ENCODE measurements at places on chromosomes 5 and 9.

DNA sequence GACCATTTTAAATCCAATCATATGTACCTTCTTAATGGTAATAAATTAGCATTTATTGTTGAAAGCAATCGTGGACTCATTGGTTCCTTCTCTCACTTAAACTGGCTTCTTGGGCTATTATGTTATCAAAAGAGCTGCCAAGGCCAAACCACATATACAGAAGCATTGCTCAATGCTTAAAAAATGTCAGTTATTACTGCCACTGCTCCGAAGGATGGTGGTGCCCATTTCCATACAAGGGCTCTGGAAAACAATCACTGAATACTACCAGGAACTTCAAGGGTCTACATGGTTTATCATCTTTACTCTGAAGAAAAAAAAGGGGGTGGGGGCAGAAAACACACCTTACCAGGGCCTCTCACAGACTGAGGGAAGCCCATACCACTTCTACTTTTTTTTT is 104.3 kb downstream of the GNAQ start:
- DNase-seq, result no peak

- no peak for DNase-seq
Measured at GRCh38 chr5:125310749-125311148, 564.3 kb upstream of the ZNF608 start.

- no peak for DNase-seq
Measured at GRCh38 chr9:118527261-118527660, 823.1 kb downstream of the TLR4 start.

DNA sequence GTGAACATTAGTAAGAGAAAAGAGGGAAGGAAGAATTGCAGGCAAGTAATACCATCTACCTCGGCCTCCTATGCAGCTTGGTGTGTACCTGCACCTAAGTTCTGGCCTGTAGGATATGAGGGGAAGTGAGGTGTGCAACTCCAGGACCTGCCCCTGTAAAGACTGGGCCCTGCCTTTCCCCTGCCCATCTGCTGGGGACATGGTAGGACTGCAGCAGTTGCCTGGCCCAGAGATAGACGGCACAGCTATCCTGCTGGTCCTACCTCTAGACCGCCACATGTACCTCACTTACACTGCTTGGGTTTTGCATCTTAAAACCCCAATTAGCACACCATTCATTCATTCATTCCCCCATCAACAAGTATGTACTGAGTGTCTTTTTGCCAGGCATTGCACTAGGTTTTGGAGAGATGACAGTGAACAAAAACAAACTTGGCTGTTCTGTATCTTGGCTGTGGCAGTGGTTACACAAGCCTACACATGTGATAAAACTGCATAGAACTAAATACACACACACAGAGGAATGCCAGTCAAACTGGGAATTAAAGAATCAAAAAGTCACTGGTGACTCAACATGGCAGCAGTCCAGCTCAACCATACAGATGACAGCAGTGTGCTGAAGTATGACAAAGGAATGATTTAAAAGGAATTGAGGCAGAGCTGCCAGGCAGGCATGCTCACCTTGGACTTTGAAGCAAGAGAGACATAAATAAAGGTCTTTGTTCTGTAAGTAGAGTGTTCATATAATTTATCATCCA is 23.3 kb upstream of the MGAT1 start:
- no peak for DNase-seq

GRCh38 chr9:106228861-106229260 is 534.5 kb downstream of the TMEM38B start:
- DNase-seq, result no peak

- DNase-seq, result no peak
Measured at GRCh38 chr9:71249729-71250317, 128.4 kb upstream of the TRPM3 start.

DNA sequence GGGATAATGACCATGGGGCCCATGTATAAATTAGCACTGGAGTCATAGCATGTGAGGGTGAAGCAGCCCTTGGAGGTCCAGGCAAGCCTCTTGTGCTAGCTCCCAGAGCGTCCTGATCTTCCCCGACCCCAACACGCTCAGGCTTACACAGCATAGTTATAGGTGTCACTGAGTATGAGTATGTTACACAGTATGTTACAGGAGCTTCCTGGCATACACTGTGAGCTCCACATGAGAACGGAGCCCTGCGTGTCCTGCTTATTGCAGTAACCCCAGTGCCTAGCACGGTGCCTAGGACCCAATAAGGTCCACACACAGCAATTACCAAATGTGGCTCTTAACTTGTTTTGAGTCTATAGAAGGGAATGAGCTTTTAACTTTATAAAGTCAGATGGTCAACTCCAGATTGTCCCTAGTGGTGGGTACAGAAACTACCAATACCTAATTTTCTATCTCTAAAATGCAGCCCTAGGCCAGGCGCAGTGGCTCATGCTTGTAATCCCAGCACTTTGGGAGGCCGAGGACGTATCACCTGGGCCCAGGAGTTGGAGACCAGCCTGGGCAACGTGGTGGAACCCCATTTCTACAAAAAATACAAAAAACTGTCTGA is 64.1 kb downstream of the PLAC8L1 start:
- DNase-seq, result no peak

GRCh38 chr9:83327323-83327722 is 210.9 kb downstream of the FRMD3 start:
- no peak for DNase-seq

GRCh38 chr9:79955300-79955699 is 383.5 kb downstream of the TLE4 start:
- no peak for DNase-seq

GRCh38 chr9:94593459-94594345 is at the start of gene FBP2:
FBP2 (minus strand) TSS chr9:94593824; CDS start chr9:94593726, 98 bp downstream.
- no peak for DNase-seq

DNA sequence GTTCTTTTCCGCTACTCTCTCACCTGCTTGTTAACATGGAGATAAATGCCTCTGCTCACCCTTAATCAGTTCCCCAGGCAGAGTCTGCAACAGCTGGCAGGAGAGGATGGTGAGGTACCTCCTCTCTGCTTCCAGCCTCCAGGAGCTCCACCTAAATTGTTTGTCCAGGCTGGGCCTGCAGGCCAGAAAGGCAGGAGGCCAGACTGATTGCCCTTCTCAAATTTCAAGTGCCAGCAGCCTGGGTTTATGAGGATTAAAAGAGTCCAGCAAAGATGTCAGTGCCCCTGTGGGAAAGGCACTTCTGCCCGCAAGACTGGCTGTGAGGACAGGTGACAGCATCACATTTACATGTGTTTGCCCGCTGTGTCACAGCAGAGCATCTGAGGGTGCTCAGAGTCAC is 19.8 kb downstream of the CORO2A start:
- no peak for DNase-seq

- DNase-seq, result no peak
Measured at GRCh38 chr9:92612292-92612691, 57.6 kb downstream of the IPPK start.

- no peak for DNase-seq
Measured at GRCh38 chr9:18720691-18721090, 246.7 kb downstream of the ADAMTSL1 start.

GRCh38 chr9:94872083-94872833 is 145.8 kb downstream of the AOPEP start:
- DNase-seq, result no peak

- no peak for DNase-seq
Measured at GRCh38 chr5:43680286-43680685, 77.3 kb downstream of the NNT start.

GRCh38 chr5:96250782-96251181 is 182.3 kb downstream of the PCSK1 start:
- no peak for DNase-seq

DNA sequence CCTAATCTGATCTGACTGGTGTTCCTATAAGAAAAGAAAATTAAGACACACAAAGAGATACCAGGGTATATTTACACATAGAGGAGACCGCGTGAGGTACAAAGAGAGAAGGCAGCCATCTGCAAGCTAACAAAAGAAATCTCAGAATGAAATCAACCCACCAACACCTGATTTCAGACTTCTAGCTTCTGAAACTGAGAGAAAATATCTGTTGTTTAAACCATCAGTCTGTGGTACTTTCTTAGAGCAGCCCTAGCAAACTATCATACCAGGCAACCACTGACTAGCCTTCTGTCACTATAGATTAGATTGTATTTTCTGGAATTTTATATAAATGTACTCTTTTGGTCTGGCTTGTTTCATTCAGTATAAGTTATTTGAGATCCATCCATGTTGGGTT is 779.3 kb upstream of the ACO1 start:
- no peak for DNase-seq

GRCh38 chr9:94504358-94504757 is 50.5 kb upstream of the PCAT7 start:
- DNase-seq, result no peak

DNA sequence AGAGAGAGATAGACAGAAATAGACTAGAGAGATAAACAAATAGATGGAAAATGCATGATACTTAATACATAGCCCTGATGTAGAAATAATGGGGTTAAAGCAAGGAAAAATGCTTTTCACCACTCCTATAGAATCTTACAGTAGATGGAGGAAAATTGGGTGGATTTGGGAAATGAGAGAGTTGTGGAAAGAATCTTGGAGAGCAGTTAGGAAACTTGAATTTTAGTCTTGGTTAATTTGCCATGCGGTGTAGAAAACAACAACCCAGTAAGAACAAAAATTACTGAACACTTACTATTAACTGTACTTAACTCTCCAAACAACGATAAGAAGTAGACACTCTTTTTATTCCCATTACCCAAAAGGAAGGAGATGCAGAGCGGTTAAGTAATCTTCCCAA is 329.8 kb downstream of the ZNF608 start:
- no peak for DNase-seq

- DNase-seq, result no peak
Measured at GRCh38 chr9:517993-518392, 303.3 kb downstream of the DOCK8 start.

GRCh38 chr5:149434162-149435014 is 55.3 kb upstream of the IL17B start:
- peak; percentile 20 for DNase-seq

DNA sequence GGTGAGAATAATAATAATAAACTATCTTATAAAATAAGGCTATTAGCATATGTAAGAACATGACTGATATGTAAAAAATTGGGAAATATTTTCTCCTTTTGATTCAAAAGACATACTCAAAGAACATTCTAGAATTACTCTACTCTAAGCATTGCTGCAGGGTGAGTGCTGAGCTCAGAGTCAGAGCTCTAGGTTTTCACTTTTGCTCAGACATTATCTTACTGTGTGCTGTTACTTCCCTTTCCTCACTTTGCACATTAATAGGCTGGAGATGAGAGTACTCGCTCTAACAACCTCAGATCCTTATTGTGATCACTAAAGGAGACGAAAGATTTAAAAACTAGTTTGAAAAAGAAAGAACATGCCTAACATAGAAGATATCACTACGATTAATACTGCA is 99.4 kb upstream of the C9orf72 start:
- no peak for DNase-seq

- DNase-seq, result no peak
Measured at GRCh38 chr5:41770799-41771198, 99.4 kb downstream of the OXCT1 start.

DNA sequence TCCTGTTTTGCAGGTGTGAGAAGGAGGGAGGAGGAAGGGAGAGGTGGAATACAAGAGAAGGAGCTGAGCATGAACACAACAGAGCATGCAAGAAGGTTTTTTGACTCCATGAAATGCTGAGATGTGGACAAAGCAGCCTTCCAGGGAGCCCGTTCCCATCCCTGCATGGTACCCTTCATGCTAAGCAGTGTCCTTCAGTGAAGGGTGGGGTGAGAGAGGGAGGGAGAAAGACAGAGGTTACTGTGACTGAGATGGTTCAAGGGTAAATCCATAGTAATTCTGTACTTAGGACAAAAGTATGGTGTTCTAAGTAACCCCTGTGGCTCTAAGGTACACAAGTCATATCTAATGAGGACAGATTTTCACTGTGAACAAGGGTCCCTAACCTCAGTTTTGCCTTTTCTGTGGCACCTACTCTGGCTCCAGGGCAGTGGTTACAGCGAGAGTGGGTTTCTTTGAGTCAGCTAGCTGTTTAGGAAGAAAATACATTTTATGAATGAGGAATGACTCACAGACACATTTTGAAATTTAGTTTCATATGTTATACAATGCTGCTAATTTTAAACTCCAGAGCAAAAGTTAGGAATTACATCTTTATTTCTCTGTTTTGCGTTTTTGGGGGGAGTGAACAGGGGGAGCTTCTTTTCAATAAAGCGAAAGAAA is 184.9 kb upstream of the SLC12A2 start:
- DNase-seq, result no peak

DNA sequence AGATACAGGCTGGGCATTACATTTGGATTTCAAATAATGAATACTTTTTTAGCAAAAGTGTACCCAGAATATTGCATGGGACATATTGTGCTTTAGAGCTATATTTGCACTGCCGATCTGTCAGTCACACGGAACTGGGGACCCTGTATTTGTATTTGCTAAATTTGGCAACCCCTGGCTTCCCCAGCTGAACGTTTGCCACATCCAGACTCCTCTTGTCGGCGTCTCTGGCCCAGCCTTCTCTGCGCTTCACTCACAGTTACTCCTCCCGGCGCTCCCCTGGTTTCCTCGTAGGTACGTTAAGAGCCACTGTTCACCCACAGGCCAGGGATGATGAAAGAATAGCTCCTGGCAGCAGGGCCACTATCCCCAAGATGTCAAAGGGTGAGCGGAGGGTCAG is 58.7 kb downstream of the NSUN2 start:
- DNase-seq, result no peak

- DNase-seq, result no peak
Measured at GRCh38 chr5:135827965-135828781, 6.3 kb upstream of the SLC25A48 start.

DNA sequence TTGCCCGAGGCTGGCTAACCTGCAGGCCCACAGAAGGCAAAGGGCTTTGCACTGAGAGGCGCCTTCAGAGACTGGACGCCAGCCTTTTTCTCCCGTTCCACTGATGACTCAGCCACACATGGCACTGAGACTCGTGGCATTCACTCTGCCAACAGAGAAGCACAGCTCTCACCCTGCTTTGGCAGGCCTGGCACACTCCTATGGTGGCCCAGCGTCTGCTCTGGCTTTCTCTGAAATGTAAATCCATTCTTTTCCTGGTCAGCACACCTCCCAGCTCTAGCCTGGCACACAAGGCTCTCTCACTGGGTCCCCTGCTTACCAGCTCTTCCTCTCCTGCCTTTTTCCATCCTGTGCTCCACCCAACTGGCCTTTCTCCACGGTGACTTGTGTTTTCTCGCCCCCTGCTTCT is 5.9 kb upstream of the MELK start:
- no peak for DNase-seq
